ENCODE measurements at places on chromosomes 1 and 21. TPM values are rescaled to one million over a fixed set of nuclear protein-coding genes. Genes with fewer than 3 reads are reported as not detected.

Gene FMO3
- 6.3 TPM for total RNA-seq

Gene CAPN8
- not detected for total RNA-seq

Gene HSPA6
- 3.7 TPM for total RNA-seq

Gene S100A10
- 214 TPM for total RNA-seq

Gene KCNJ9
- total RNA-seq = not detected

Gene GNAT2
- not detected for total RNA-seq

Gene TTC34
- 0.46 TPM for total RNA-seq

Gene DNM3
- total RNA-seq = 3.3 TPM

Gene MX2
- total RNA-seq = 19.7 TPM

Gene CNST
- total RNA-seq = 61.9 TPM

Gene TFF2
- total RNA-seq = not detected

Gene PRKAB2
- 35.8 TPM for total RNA-seq

Gene PADI1
- total RNA-seq = not detected

Gene CDA
- total RNA-seq = 7.1 TPM

Measured in esophagus muscularis mucosa (tissue), 4 donors.